ENCODE measurements at places on chromosomes 1 and 21.

DNA sequence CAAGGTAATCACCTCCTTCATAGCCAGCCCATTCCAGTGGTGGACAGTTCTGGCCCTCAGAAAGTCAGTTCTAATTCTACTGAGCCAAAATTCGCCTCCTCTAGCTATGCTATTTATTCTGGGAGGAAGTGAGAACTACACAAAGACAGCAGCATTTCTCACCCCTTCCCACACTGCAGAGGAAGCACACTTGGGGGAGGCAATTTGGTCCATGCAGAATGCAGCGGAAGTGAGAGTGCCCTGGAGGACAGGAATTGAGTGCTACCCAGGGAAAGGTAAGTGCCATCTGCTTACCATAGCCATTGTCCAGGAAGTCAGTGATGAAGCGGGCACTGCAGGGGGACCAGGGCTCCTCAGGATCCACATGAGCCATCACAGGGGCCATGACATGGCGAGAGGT is 3.7 kb downstream of the ADAMTS4 start:
- no peak for DNase-seq

DNA sequence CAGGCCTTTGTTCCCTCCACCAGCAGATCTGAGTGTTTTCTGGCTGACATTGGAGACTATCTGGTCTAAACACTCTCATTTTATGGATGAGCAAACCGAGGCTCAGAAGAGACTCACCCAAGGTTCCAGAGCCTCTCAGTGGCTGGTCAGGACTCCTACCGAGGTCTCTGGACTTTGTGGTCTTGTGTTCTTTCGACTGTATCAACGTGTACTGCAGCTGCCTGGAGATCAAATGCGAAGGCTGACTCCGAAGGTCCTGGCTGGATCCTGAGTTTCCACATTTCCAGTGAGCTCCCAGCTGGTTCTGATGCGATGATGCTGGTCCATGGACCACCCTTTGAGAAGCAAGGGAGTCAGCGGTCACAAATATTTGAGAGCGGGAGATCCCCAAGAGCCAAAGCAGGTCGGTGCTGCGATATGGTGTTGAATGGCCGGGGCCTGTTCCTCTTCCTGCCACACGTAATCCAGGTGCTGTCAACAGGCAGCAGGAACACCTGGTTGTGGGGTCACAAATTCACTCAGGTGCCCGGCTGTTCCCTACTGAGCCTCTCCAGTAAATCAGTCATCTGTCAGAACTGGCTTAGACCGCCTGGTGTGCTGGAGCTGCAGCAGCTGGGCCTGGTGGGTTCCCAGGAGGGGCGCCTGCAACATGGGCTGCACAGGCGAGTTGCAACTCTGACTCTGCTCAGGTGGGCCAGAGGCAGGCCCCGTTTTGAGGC is 94.8 kb upstream of the USP24 start:
- no peak for DNase-seq

DNA sequence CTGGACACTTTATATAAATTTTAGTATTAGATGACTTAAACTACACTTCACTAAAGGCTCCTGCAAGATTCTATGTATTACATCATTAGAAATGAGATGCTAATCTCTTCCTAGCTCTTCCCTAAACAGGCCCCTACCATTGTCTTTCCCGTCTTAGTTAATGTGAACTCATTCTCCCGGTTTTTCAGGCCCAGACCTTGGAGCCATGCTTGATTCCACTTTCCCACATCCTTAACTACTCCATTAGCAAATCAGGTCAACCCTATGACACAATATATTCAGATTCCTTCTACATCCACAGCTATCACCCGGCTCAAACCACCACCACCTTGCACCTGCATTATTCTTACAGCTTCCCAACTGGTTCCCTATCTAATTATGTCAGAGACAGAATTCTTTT is 73.3 kb downstream of the NVL start:
- no peak for DNase-seq

GRCh38 chr21:18831942-18832676 is 428.5 kb upstream of the TMPRSS15 start:
- no peak for DNase-seq

DNA sequence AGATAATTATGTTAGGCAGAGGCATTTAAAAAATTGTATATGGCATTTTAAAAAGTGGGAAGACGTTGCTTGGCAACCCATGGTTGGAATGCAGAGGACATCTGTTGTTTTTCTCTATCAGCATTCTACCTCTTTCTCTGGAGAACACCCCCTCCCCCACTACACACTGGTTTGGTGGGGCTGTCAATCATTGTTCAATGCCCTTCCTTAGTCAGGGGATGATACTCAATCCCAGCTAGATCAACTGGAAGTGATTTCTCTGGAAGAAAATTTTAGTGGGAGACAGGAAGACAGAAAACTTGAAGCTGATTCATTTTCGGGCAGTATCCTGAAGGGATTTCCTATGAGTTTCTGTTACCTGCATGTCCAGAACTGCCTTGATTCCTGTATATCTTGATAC is 35.7 kb upstream of the CAP1 start:
- no peak for DNase-seq

GRCh38 chr21:17964716-17965115 is 145.6 kb upstream of the C21orf91 start:
- no peak for DNase-seq

- DNase-seq, result no peak
Observed at GRCh38 chr1:4853904-4854303, 199.5 kb downstream of the AJAP1 start.

GRCh38 chr1:206588492-206588891 is 23.8 kb downstream of the EIF2D start:
- DNase-seq, result no peak

- DNase-seq, result no peak
Observed at GRCh38 chr1:52632732-52633290, at the start of gene SHISAL2A. Gene SHISAL2A (plus strand): TSS chr1:52633168. CDS start chr1:52633494, 326 bp downstream.

DNA sequence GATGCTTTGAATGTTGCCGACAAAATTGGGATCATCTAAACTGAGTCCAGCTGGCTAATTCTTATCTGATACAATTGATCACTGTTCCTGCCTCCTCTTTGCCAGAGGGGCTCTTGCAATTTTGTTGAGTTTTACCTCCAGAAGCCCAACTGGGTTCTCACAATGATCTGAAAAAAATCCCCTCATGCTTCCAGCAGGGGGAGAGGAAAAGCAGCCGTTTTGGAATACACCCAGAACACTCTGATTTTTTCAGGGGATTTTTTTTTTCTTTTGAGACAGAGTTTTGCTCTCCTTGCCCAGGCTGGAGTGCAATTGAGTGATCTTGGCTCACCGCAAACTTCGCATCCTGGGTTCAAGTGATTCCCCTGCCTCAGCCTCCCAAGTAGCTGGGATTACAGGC is 13.9 kb upstream of the RERE start:
- DNase-seq, result no peak

DNA sequence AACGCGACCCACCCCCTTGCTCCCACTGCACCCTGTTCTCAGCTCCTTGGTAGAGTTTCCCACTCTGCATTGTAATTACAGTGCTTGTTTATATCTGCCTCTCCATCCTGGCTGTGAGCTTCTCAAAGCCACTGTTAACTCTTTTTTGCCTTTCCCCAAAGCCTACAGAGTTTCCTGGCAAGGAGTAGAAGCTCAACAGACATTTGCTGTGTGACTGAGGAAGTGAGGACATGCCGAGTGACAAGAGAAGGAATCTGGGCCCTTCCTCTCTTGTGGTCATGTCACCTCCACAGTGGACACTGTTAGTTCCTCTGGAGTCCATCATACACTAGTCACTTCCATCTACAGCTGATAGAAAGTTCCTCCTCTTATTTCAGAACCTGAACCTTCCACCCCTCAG is 6.1 kb upstream of the IGSF8 start:
- DNase-seq, result no peak

DNA sequence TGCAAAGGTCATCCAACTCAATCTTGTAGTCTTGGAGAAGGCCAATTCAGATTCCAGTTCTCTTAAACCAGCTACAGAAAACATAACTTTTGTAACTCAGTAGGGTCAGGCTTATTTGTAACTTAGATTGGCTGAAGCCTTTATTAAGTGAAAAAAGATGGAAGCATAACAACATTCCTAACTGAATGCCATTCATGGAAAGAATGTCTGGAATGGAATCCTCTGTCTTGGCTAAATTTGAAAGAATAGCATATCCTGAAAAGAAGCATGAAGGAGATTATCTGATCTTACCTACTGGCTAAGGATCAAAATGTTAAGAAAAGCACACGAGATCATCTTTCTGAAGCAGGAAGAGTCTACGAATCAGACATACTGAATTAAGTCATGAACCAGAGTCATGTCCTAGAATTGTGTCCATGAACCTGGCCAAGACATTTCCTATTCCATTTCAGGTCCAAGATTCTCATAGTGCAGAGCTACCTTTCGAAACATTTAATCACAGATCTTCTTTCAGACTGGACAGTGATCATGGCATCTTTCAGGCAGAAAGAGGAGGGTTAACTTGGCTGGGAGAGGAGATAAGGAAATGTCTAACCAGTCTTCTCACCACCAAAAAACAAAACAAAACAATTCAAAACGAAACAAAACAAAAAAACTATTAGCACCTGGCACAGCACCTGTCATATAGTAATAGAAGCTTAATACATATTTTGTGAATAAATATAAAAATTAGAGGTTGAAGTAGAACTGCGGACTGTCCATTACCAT is 75.6 kb downstream of the XCL2 start:
- DNase-seq, result no peak

DNA sequence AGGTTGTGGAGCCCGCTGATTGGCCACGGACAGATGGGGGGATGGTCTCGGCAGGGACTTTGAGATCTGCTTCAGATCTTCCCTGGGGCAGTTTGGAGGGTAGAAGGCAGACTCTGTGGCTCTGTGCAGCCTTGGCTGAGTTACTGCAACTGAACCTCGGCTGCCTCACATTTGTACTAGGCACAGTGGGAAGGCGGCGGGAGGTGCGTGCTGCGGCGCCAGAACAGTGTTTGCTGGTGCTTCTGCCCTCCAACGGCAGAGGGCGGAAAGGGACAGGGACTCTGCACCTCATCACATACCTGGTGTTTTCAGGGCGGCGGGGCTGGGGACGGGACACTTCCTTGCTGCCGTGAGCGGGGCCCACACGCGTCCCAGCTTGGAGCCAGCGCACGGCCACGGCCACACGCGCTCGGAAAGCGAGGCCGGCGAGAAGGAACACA is 26.2 kb downstream of the SLC66A1 start:
- DNase-seq, result no peak

GRCh38 chr21:33273044-33273443 is 6.9 kb downstream of the IL10RB start:
- DNase-seq, result peak; percentile 44

DNA sequence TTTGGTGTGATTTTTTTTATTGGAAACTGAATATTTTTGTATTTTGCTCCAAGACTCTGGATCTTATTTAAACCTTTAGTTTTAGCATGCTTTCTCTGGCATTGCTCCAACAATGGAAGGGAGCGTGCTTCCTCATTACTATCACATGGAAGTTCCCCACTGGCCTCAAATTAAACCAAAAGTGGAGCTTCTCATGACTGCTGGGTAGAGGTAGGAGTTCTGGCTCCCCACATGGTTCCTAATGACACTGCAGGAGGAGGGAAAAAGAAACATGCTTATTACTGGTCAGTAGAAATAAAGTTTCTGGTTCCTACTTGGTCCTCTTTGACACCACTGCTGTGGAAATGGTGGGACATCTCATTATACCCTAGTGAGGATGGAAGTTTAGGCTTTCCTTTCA is 310.5 kb downstream of the PTGER3 start:
- no peak for DNase-seq

DNA sequence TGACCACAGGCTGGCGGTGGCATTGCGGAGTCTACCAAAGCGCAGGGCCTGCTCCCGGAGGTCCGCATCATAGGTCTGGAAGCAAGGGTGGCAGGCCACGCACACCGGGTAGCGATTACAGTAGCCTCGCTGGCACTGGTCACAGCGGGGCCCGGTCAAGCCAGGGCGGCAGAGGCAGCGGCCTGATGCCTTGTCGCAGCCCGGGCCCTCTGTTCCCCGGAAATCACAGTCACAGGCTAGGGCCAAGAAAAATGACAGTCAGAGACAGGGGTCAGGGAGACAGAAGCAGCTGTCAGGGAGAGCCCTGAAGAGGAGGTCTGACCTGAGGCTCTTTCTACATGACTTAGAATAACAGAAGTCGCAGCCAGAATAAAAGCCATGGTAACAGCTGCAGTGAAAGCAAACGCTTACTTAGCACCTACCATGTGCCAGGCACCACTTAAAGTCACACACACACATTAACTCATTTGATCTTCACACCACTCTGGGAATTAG is 26.4 kb downstream of the LAMB3 start:
- no peak for DNase-seq

- DNase-seq, result no peak
Observed at GRCh38 chr1:17955302-17956285, 152.0 kb upstream of the IGSF21 start.

- DNase-seq, result no peak
Observed at GRCh38 chr1:50418600-50419109, 4.6 kb downstream of the DMRTA2 start.

- DNase-seq, result no peak
Observed at GRCh38 chr1:27031235-27032118, 18.8 kb upstream of the TENT5B start.

DNA sequence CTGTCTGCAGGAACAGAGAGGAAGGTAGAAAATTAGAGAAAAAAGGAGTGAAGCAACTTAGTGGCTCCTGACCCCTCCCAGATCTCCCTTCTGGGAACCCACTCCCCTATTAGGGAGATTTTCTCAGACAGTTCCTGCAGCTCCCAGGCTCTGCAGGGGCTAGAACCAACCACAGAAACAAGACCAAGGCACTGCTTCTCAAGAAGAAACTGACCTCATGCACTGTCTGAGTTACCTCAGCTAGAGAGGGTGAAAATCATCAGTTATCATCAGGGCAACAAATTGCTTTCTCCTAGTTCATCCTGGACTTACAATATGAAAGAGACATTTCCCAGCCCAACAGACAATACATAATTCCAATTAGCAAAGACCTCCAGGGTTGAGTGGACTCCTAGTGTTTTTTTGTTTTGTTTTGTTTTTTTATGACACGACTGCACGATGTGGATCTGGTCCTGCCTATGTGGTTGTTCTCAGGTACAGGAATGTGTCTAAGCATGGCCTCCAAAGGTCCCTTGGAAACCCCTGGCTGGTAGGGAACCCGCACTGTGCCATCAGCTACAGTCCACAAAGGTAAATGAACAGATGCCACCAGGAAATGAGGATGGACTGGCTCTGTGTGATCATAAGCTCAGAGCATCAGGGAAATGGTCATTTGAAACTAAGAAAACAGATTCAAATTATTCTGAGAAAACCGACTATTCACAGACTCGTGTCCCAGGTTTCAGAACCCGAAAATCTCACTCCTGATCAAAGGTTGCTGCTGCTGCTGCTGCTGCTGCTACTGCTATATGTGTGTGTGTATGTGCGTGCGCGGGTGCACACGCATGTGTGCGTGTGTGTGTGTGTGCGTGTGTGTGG is 65.3 kb downstream of the LAMC2 start:
- DNase-seq, result no peak

GRCh38 chr1:21261551-21262292 is 28.5 kb downstream of the ECE1 start:
- DNase-seq, result no peak

- peak; percentile 94 for DNase-seq
Observed at GRCh38 chr1:232221802-232222499, 408.0 kb downstream of the SIPA1L2 start.

- no peak for DNase-seq
Observed at GRCh38 chr1:82632155-82632554, 831.4 kb downstream of the ADGRL2 start.

- DNase-seq, result no peak
Observed at GRCh38 chr1:158022554-158023312, 29.3 kb downstream of the KIRREL1 start.

Measured in keratinocyte (primary cell).